Esophagus squamous epithelium (tissue), 5 donors: ENCODE measurements at places on chromosomes 11 and 22.

DNA sequence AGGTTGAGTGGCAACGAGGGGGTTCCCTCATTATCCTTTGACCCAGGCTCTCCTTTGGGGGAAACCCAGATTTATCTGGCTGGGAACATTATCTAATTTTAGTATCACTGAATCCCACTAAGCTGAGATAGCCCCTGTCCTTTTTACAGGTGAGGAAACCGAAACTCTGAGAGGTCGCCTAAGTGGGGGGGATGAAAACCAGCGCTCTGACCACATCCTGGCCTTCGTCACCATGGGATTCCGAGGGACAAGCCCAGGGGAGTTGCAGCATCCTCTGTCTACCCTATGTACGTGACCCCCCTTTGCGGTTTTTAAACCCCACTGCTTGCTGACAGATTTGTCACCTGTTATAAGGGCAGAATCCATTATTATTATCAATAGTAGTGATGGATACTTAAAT is 61.0 kb downstream of the ISX start:
- DNase-seq = no peak

DNA sequence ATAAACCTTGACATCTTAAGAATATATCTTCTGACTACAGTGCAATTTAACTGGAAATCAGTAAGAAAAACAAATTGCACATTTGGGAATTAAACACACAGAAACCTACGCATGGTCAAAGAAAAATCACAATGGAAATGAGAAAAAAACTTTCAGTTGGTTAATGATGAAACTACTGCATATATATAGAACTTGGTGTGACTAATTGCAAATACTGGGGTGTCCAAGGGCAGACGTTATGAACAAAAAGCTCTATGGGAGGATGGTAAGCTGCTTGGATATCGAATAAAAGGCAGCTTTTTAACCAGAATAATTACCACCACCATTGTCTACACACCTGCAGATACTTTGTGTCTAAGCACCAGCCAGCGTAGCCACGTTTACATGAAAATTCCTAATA is 791 bp downstream of the GDPD4 start:
- no peak for DNase-seq

DNA sequence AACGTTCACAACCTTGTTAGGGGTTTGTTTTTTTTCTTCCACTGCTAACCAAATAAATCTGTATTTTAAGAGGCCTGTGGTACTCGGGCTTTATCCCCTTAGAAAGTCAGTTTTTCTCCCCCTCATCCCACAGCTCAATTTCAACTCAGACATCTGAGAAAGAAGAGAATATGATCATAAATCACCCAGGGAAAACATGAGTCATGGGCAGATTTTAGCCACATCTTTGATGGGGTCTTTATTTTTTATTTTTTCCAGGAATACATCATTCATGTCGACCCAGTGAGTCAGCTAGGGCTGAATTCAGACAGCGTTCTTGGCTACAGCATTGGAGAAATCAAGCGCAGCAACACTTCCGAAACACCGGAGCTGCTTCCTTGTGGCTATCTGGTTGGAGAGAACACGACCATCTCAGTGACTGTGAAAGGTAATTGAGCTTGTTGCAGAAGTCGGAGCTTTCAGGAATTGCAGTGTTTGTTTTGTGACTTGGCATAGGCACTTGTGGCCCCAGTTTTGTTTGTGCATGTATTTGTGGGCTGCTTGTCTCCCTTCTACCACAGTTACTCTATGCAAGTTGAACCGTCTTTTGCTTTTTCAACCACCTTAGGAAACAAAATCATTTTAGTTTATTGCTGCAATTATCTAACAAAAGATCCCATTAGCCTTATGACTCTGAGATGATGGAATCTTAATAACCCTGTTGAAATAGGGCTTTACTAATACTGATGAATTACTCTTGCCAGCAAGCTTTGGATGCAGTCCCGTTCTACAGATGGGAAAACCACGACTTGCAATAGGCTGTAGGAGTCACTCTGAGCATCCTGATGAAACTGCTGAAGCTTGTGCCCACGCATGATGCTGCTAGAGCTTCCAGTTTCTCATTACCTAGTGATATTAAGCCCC is 62.7 kb downstream of the DBX1 start:
- DNase-seq = no peak

- no peak for DNase-seq
Measured at GRCh38 chr22:38861927-38862326, 10.1 kb downstream of the CBX6 start.

- DNase-seq = no peak
Measured at GRCh38 chr11:35466058-35466457, 46.7 kb upstream of the SLC1A2 start.

GRCh38 chr22:37312549-37313183 is 30.4 kb downstream of the CYTH4 start:
- no peak for DNase-seq
